ENCODE measurements at places on chromosomes 4 and X.

DNA sequence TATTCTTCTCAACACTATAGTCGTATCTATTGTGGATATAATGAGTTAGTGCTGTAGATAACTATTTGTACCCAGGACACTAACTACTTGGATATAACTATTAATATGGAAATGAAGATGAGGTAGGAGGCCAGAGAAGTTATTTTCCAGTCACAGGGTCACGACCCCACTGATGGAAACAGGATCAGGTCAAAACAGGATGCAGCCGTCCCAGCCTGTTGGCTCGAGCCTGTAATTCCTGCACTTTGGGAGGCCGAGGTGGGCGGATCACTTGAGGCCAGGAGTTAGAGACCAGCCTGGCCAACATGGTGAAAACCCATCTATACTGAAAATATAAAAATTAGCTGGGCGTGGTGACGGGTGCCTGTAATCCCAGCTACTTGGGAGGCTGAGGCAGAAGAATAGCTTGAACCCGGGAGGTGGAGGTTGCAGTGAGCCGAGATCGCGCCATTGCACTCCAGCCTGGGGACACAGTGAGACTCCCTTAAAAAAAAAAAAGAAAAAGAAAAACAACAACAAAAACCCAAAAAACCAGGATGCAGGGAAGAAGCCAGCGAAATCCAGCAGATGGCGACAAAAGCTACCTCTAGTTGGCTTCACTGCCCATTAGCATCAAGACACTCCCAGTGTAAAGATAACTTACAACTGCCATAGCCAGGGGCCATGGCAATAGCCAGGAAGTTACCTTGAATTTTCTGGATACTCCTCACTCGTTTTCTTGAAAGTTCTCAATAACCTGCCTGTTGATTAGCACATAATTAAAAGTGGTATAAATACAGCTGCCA, 37.9 kb upstream of the NKAP start:
- DNase-seq = no peak

DNA sequence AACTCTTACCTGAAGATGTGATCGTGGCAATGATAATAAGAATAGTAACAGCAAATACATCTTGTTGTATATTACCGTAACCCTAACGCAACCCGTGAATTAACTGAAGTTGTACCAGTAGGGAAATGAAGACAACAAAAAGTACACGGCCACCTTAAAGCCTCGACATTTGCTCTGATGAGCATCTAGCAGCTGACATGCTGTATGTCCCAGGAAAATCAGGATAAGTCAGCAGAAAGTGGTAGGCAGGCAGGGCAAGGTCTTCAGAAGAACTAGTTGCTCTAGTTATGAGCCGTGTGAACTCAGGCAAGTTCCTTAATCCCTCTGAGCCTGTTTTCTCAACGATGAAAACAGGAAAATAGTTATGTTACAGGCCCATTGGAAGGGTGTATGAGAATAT, 7.7 kb upstream of the ASB5 start:
- no peak for DNase-seq

DNA sequence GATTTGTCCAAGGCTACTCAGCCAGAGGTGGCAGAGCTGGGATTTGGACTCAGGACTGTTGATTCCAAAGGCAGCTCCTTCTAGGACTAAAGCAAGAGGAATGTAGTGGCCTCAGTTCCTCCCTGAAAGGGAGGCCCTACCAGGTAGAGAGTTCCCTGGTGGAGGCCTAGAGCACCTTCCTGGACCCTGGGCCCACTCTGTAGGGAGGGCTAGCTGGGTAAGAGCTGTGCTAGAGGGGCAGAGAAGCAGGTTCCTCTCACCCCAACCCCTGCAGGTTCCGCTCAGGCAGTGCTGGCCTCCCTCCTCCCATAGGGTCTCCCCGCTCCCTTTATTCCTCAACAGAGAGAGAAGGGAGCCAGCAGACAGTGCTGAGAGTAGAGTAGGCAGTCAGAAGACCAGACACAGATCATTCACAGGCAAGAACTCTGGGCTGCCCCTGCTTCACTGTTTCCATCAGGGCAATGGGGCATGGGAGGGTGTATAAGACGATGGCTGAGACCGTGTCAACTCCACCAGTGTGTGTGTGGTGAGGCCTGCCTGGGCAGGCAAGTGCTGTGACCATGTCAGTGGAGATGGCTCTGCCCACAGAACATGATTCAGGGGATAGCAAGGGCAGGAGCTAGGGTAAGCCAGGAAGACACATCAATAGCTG, 12.4 kb upstream of the PJA1 start:
- DNase-seq = no peak

DNA sequence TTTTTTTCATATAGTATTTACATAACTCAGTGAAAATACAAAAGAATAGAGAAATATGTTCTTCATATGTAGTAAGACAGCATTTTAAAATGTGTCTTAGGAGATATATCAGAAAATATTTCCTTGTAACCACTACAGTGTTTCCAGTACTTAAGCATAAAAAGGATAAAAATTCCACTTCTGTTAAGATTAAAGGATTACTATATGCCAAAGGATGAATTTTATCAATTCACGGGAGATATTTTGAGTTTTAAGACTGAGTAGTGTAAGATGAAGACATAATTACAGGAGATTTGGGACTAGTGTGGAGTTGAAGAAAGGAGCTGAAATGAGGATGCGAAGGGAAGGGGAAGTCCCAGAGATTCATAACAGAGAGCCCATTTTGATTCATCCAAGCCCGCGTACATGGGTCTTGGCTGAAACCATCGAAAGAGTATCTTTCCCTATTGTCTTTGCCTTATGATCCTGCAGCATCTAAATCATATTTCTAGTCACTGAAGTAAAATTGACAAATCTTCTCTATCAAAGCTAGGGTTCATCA, 58.7 kb downstream of the MAD2L1 start:
- no peak for DNase-seq

GRCh38 chr4:61671599-61671998, 471.5 kb downstream of the ADGRL3 start:
- no peak for DNase-seq

DNA sequence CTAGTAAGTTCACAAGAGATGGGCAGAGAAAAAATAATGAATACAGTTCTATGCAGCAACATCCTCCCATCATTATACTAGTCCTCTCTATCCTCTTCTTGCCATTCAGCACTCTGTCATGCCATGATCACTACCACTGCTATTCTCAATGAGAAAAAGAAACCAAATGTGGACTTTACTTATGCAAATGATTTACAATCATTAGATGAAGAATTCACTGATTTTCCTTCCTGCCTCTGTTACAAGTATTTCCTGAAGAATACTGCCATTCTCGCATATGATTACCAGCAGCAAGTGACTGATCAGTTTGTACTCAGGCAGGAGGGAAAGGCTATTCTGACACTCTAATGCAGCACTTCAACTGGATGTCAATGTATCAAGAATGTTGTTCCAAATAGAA, 50.3 kb downstream of the WDFY3 start:
- no peak for DNase-seq

- no peak for DNase-seq
Observed at GRCh38 chrX:152306331-152306730, 144.8 kb downstream of the GABRA3 start.

- no peak for DNase-seq
Observed at GRCh38 chr4:19725130-19725529, 526.6 kb upstream of the SLIT2 start.

- no peak for DNase-seq
Observed at GRCh38 chr4:61638591-61638990, 438.5 kb downstream of the ADGRL3 start.

DNA sequence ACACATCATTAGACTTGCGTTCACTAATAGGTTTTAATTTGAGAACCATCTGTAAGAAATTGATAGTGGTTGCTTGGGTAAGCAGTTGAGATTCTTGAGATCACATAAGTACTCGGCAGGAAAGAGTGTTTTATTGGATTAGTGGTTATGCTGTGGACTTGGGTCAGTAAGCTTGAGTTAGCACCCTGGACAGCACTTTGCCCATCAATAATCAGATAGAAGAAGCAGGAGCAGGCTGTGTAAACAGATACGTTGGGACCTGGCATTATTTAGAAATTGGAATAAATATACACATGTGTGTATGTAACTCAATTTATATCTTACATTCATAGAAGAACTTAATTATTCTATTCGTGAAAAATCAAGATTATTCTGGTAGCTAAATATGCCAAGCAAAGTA, 357.5 kb upstream of the SMIM31 start:
- no peak for DNase-seq

DNA sequence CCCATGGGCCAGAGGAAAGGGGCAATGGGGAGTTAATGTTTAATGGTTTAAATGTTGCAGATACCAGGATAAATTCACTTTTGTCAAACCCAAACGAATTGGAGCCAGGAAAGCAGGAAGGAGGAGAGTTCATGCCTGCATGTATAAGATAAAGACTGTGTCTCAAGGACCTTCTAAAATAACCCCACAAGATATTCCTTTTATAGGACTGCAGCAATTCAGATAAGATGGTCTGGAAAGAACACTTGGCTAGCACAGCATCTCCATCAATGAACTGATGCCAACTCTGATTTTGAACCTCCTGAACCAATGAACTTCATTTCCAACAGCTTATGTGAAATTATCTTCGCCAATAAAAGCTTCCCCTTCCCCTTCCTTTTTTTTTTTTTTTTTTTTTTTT, 31.3 kb upstream of the LONRF3 start:
- DNase-seq = no peak

DNA sequence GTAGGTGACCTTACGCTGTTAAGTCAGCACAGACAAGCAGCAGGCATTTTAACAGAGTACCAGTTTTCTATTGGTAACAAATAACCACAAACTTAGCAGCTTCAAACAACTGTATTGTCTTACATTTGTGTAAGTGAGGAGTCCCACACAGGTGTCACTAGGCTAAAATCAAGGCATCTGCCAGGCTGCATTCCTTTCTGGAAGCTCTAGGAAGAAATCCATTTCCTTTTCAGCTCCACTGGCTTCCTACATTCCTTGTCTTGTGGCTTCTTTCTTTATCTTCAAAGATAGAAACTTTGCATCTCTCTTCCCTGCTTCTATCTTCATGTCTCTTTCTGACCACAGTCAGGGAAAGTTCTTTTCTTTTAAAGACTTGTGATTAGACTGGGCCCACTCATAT, 139.9 kb downstream of the TMEM144 start:
- no peak for DNase-seq

Data from right kidney (tissue), 9 donors.